ENCODE measurements at places on chromosomes 4 and X.

DNA sequence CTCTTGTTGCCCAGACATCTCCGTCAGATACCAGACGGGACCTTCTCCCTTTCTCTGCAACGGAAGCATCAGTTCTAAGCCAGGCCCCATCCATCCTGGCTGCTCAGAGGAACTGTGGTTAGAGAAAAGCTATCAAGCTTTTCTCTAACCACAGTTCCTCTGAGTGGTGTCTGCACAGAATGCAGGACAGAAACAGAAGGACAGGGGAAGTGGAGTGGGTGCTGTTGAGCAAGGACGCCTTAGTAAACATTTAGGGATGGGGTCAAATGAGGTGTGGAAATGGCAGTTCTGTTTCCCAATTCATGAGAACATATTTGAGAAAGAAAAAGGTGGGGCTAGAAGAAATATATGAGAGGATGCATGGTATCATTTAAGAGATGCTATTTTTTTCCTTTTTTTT is 283.8 kb downstream of the CRLF2 start:
- no peak for DNase-seq

DNA sequence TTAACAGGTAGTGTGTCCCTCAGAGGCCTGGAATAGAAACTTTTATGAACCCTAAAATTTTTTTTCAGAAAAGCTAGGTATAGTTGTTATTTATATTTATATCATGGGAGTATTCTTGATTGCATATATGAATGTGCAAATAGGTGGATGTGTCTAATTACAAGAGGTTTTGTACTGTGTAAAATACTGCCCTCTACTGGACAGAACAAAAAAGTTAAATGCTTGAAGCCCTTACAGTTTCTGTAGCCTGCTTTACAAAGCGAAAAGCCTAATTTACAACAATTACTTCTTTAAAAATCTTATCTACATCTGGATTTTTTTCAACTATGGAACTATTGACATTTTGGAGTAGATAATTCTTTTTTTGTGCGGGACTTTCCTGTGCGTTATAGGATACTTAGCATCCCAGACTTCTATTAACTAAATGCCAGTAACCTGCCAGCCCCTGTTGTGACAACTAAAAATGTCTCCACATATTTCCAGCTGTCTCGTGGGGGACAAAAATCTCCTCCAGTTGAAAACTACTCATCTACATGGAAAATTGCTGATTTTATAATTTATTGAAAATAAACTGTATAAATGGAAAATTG is 35.1 kb downstream of the ENPEP start:
- DNase-seq: no peak

DNA sequence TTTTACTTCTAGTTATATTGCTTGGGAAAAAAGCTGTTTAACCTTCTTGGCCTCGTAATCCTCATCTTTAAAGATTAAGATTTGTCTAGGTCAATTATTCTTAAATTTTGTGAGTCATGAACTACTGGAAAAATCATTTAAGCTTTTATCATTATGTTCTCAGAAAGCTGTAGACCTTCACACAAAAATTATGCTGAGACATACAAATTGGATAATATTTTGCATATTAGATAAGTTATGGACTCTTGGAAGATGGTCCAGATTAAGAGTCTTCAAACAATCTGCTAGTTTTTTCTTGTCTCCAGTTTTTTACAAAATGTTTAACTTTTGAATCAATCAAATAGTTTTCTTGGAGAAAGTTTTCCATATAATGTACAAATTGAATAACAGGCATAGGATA is 108.1 kb upstream of the NEIL3 start:
- DNase-seq: no peak

- no peak for DNase-seq
These were observed 120.3 kb upstream of the AFF2 start for GRCh38 chrX:148380107-148380506.
